ENCODE measurements at places on chromosomes 6 and 20.

DNA sequence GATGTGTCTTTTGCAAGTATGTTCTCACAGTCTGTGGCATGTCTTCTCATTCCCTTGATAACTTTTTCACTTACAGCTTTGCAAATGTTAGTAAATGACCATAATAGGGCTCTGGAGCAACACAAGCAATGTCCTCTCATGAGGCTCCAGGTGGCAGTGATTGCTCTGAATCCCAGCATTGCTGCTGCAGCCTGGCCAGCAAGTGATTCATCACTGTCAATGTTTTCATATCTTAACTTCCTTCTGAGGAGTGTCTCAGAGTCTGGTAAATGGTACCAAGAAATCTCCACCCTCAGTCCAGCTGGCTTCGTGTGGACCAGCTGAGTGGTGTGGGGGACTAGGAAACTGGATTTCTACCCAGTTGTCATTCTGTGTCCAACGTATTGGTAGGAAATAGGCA lies 139.6 kb downstream of the MYLK4 start:
- no peak for DNase-seq

DNA sequence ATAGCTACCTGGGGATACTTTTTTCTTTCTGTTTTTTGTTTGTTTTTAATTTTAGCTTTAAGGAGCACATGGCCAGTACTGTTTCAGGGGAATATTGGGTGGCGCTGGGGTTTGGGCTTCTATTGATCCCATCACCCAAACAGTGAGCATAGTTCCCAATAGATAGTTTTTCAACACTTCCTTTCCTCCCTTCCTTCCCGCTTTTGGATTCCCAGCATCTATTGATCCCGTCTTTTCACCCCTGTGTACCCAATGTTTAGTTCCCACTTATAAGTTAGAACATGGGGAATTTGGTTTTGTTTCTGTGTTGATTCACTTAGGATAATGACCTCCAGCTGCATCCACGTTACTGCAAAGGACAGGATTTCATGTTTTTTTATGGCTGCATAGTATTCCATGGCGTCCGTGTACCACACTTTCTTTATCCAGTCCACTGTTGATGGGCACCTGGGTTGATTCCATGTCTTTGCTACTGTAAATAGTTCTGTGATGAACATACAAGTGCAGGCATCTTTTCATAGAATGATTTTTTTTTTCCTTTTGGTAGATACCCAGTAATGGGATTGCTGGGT lies 20.1 kb downstream of the NQO2 start:
- no peak for DNase-seq

DNA sequence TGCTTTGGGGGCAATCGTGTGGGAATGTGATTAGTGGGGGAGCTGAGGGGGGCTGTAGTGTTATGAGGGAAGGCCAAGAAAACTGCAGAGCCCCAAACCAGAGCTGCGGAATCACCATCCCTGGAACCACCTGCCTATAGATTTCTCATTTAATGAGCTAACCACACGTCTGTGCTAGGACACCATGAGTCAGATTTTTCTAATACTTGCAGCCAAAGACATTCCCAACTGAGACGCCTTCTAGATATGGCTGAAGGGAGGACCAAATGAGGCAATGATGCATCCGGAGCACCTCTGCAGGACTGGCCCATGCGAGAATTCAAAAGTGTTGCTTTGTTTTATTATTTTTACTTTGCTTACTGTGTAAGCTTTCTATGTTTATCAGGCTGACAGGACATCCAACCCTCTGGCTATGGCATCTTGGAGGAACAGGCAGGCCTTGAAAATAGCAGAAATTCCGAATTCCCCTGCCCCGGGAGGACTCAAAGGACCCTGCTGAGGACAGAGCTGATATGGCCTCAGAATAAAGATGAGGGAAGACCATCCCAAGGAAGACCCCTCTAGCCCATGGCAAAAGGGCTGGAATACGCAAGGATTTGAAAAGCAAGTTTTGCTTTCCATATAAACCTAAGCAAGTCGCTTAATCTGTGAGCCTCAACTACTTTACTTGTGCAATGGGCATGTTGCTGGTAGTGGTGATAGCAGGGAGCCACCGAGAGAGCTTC lies 3.1 kb upstream of the PTGIS start:
- DNase-seq, result no peak

DNA sequence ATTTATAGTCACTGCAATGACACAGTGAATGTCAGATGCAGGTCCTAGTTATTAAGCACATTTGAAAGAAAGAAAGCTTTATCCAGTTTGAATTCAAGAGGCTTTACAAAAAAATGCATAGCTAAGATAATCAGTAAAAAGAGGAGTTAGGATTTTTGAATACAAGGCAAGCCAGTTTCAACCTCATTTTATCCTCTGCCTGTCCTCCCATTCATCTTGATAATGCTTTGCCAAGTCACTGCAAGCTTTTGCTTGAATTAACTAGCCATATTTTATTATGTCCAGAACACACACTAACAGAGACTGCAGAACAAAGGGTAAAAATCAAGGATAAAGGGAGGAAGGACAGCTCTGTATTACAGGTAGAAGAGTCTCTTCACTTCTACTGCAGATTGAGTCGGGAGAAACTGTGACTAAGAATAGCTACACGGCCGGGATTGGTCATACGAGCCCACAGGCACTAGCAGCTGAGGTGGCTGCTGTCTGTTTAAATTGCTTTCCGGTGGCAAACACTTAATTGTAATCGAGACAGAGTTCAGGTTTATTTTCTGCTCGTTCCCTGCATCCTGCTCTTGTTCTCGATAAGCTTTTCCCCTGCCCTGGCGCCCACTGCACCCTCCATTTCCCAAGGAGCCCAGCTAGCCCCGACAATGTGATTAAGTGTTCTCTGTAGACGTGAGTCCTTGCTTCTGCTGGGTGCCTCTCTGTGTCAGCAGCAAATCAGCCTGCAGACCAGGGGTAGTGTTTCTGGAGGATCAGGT lies 30.5 kb upstream of the AKAP12 start:
- DNase-seq, result no peak

GRCh38 chr20:41509316-41510200 lies 108.6 kb downstream of the CHD6 start:
- peak; percentile 68 for DNase-seq

GRCh38 chr6:31004794-31005193 lies 5.5 kb upstream of the MUC22 start:
- DNase-seq, result no peak

- no peak for DNase-seq
These were observed 133.2 kb upstream of the LRFN2 start for GRCh38 chr6:40720375-40720748.

GRCh38 chr20:33645072-33645358 lies 17.1 kb upstream of the C20orf144 start:
- no peak for DNase-seq

- DNase-seq, result no peak
These were observed 227.6 kb downstream of the ANKRD60 start for GRCh38 chr20:58000861-58001260.
